ENCODE measurements at places on chromosomes 2 and 18. TPM values are rescaled to one million over a fixed set of nuclear protein-coding genes. Genes with fewer than 3 reads are reported as not detected.

LINC00305 gene
- not detected for total RNA-seq

- no peaks in the 10 kb centered on the region for H3K36me3 ChIP-seq
- H3K4me3 ChIP-seq, result no peak overlapping the region
- H3K27ac ChIP-seq, result no peak overlapping the region
- H3K4me1 ChIP-seq, result no peaks in the 10 kb centered on the region
- DNase-seq, result no peak
Observed at GRCh38 chr2:238571661-238572372, 145.1 kb downstream of the ASB1 start.

- H3K27me3 ChIP-seq, result no peaks in the 10 kb centered on the region
- no peaks in the 10 kb centered on the region for H3K36me3 ChIP-seq
- no peak overlapping the region for H3K4me3 ChIP-seq
- H3K27ac ChIP-seq, result no peak overlapping the region
- no peak for DNase-seq
Observed at GRCh38 chr18:8816220-8816619, 110.9 kb downstream of the MTCL1 start.

- H3K27ac ChIP-seq, result no peak overlapping the region
- no peak overlapping the region for H3K4me3 ChIP-seq
- H3K4me1 ChIP-seq, result no peaks in the 10 kb centered on the region
- DNase-seq, result no peak
Observed at GRCh38 chr18:60898111-60898510, 435.1 kb upstream of the CDH20 start.

DNA sequence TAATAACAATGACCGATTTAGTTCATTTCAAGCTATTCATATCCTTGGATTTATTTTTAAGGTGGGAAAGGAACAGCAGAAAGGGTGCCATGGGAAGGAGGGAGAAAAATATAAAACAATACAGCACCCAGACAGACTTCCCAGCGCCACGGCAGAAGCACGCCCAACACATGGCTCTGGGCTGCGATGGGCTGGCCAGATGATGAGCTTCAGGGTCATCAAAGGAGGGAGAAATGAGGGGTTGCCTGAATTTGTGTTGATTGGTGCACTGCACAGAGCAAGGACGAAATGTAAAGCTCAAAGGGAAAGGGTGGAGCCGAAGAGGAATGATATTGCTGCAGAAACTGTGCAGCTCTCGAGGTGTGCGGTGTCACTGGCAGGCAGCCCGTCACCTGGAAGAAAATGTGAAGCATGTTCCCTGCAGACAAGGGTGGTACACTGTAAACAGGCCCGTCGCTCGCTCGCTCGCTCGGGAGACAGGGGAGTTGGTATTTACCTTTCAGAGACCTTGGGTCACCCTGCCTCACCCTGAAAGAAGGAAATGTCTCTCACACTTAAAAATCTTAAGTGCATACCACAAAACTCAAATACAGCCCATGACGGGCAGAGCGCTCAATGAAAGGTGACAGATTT, 195.5 kb upstream of the CTAGE1 start:
- no peaks in the 10 kb centered on the region for H3K4me1 ChIP-seq
- no peak for DNase-seq
- H3K27ac ChIP-seq, result no peak overlapping the region
- no peaks in the 10 kb centered on the region for H3K27me3 ChIP-seq

DNA sequence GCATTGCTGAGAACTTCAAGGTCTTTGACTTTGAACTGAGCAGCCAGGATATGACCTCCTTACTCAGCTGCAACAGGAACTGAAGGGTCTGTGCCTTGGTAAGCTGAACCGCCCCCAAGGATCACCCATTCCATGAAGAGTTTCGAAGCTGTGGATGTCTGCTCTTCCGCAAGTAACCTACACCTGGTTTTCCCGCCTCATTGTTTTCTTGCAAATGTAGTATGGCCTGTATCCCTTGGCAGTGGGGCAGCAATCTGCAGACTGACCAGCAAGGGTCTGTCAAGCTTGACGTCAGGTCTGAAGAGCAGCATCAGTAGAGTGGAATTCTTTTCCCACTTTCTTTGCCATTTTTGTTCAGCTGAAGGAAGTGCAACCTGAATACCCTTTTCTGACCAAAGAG, 62.6 kb upstream of the RAB12 start:
- DNase-seq, result no peak
- no peaks in the 10 kb centered on the region for H3K36me3 ChIP-seq
- no peak overlapping the region for H3K4me3 ChIP-seq

DNA sequence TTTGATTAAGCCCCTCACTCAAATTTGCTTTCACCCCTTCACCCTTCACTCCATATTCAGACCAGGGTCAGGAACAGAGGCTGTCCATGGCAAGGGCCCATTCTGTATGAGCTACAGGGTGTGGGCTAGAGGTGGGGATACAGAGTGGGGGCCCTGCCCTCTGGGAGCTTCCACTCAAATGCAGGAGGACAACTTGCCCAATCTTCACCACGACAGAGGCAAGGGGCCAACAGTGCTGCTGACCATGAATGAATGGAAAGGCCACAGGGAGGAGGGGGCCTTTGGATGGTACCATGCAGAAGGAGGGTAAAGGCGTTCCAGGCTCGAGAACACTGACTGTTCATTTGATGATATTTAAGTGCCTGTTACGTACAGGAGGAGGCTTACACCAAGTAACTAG, 22.8 kb downstream of the ADRA2B start:
- H3K4me1 ChIP-seq, result no peaks in the 10 kb centered on the region
- peak; percentile 5 for DNase-seq
- H3K27me3 ChIP-seq, result no peaks in the 10 kb centered on the region
- H3K36me3 ChIP-seq, result no peaks in the 10 kb centered on the region
- no peak overlapping the region for H3K4me3 ChIP-seq
- no peak overlapping the region for H3K27ac ChIP-seq
